Urinary bladder (tissue), 4 donors: ENCODE measurements at places on chromosomes 7 and 10. TPM values are rescaled to one million over a fixed set of nuclear protein-coding genes. Genes with fewer than 3 reads are reported as not detected.

OR6V1 gene
- total RNA-seq = not detected

ARL5B gene
- 69.8 TPM for total RNA-seq

SYT15B gene
- total RNA-seq = 1.8 TPM

SPOCK2 gene
- total RNA-seq = 3.2 TPM

KIAA1217 gene
- total RNA-seq = 18.0 TPM

PPP1R9A gene
- total RNA-seq = 28.6 TPM

SRGN gene
- 67.7 TPM for total RNA-seq

DNA sequence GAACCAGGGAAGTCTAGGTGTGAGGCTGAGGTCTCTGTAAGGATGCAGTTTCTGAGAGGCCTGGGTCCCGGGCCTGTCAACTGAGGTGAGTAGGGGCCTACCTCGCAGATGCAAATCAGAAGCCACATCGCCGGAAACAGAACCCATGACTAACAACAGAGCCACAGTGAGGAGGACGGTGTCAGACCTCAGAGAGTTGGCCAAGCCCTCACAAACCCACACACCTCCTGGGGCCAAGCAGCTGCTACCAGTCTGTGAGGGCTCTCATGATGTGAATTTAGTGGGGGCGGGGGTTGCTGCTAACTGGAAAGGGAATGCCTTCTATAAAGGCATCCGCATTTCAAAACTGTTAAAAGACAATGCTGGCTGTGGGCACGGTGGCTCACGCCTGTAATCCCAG, 103.0 kb downstream of the COBL start:
- no peak for DNase-seq

- no peak for DNase-seq
Measured at GRCh38 chr10:103433858-103434257, 18.3 kb downstream of the CALHM2 start.

GRCh38 chr7:40538281-40538680, 403.5 kb downstream of the SUGCT start:
- no peak for DNase-seq

DNA sequence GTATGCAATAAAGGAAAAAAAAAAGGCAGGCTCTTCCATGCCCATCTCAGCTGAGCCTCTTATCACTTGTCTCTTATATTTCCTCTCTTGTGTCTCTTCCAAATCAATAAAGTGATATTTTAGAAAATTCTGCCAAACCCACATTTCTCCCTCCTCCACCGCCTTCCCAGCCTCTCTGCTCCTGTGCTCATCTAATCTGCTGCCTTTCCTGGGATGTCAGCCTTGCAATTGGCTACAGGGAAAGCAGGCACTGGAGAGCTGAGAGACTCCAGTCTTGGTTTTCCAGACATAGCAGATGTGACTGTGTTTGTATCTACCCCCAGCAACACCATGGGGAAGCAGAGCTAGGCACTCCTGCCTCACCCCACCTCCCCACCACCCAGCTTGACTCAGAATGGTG, 298.4 kb downstream of the KCNMA1 start:
- no peak for DNase-seq

DNA sequence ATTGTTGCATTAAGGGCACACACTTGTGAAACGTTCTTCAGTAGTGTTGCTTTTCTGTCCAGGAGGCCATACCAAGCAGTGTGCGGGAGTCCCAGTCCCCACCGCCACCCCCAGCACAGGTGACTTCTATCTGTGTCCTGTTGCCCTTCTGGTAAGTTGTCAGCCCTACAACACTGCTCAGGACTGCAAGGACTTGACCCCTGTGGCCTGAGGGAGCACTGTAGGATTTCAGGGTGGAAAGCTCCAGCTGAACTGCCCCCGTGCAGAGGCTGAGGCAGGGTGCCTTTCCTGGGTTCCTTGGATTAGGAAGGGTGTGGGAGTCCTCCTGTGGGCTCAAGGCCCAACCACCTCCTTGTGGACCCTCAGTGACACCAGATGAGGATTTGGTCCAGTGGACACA, 26.8 kb upstream of the ZNF488 start:
- DNase-seq = no peak

DNA sequence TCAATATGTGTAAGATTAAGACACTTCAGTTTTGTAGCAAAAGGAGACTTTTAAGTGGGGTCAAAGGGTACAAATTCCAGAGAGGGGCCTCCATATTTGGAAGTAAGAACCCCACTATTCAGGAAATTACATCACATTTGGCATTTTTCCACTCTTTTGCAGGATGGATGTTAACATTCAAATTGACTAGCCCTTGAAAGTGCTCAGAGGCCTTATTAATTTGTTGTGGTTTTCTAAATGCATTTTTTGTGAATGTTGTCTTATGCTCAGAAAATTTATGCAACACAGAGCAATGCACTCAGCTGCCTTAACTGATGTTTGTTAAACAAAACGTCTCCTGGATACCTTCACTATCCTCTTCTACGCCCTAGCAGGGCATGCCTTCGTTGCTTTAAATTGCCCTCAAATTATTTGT, 50.9 kb upstream of the PDLIM1 start:
- no peak for DNase-seq

DNA sequence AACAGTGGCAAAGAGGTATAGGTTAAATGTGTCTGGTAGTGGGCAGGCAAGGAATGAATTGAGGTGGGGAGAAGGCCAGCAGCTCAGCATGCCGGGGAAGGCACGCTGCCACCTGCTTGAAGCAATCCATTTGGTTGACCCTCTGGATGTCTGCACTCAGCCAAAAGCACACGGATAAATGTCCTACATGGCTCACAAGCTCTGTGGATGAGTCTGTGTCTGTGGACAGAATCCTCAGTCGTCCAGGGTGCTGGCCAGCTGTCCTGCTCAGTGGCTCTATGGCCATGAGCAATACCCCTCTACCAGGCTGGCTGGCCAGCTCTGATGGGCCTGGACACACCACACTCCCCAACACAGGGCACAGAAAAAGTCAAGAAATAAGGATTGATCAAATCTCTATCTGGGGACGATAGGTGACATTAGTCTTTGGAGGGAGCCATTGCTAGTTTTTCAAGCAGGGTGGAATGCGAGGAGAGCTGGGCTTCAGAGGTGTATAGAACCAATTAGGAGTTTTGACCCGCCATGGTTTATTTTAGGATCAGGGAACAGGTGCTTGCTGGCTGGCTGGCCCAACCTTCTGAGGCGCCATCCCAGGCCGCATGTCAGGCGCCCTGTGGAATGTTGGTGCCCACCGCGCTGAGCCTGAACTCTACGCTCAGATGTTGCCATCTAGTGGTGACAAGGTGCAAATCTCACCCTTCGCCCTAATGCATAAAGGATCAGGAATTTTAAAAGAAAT, 493.4 kb downstream of the TNS3 start:
- peak; percentile 25 for DNase-seq

GRCh38 chr7:47331179-47331565, 250.7 kb downstream of the TNS3 start:
- DNase-seq = no peak

GRCh38 chr7:25964483-25964991, 187.5 kb upstream of the NFE2L3 start:
- DNase-seq = no peak

DNA sequence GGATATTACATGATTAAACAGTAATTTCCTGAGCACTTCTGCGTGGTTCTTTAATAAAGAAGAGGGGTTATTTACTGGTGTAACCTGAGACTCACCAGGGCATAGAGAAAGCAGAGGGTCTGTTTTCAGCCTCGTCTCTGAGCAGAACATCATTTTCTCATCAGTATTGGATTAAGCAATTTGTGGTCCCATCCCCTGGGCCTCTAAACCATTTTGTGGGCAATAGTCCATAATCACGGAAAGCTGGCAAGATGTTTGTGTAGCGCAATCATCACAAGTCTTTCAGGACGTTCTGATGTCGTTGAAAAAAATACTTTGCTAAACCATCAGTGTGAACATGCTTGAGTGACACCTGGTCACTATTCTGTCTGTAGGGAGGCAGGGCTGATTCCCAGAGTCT, 37.1 kb upstream of the SEC61G start:
- DNase-seq = no peak

- no peak for DNase-seq
Measured at GRCh38 chr7:156608173-156608478, 32.4 kb upstream of the RNF32 start.

DNA sequence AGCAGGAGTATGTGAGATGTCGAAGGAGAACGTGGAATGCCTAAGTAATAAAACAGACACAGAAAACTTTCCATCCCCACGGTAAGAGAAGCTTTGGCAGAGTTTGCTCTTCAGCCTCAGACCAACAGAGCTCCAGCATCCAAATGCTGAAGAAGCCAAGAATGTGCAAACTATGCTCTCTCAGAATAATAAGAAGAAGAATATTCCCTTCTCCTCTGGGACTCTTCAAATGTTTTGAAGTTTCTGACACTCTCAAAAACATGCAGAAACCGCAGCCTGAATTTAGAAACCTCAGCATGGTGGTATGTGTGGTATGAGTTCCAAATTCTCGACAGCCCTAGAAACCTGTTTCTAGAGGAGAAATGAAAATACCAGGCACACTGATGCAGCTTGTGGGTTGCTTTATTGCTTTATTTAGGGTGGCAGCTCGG, 113.3 kb downstream of the KCNMA1 start:
- DNase-seq = no peak

DNA sequence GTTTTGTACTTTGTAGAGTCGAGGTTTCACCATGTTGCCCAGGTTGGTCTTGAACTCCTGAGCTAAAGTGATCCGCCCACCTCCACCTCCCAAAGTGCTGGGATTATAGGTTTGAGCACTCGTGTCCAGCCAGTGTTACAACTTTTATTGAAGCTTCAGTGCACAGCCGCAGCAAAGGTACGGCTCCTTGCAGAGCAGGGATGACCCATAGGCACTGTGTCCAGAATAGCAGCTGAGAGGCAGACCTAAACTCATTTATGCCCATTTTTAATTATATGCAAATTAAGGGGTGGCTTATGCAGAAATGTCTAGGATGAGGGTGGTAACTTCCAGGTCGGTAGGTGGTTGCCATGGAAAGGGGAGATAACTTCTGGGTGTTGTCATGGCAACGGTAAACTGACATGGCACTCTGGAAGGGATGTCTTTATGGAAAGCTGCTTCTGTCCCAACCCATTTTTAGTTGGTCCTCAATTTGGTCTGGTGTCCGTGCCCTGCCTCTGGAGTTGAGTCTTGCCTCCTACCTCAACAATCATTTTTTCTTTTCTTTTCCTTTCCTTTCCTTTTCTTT, 22.7 kb downstream of the NYAP1 start:
- DNase-seq = no peak

DNA sequence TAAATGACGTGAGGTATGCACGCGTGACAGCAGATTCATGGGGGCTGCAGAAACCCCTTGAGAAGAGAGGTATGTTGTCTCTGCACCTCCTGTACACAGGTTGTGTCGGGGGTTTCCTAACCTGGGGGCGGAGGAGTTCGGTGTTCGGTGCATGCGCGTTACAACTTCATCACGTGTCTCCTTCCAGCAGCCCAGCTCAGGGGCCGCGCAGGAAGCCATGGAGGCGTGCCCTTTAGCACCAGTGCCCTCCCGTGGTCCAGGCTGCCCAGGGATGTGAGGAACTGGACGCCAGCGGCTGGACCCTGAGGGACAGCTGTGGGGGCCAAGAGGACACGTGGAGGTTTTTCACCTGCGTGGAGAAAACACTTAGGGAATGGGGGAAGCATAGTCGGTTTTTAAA, 186.4 kb downstream of the EBF3 start:
- DNase-seq = no peak
